ENCODE measurements at places on chromosomes 7 and 10.

GRCh38 chr7:142876991-142877910 is 8.3 kb downstream of the TRPV6 start:
- no peak for DNase-seq

DNA sequence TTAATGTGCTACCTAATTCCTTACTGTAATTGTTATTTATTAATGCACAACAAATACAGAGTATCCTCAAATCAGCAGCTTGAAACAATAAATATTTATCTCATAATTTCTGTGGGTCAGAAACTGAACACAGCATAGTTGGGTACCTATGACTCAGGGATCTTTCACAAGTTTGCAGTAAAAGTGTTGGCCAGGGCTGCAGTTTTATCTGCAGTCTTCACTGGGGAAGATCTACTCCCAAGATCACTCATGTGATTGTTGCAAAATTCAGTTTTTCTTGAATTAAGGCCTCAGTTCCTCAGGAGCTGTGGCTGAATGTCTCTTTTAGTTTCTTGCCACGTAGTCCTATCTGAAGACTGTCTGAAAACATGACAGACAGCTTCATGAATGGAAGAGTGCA is 237.8 kb downstream of the ZWINT start:
- no peak for DNase-seq

DNA sequence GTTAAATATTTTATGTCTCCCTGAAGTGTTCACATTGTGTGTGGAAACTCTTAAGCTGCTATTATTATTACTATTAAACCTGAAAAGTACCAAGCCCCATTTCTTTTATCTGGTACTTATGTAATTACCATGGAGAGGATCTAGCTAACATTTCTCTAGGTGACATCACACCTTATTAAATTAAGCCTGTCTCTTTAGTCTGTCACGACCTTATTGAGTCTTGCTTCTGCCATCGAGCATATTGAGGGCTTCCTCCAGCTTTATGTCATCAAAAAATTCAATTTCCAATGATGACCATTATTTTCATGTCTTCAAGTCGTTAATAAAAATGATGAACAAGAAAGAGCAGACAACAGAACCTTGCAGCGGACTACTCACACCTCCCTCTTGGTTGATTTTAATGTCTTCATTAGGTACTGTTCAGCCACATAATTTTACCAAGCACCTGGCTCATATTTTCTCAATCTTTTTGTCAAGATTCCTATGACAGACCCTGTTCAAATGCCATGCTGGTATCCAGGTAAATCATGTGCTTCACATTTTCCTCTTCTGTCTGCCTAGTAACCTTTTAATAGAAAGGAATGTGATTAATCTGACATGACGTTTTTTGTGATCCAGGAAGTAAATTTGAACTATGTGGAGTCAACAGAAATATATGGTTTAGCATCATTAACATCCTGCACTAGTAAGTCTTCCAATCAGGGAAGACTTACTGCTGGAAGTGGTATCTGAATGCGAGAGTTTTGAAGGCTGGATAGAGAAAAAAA is 556.7 kb downstream of the SORCS3 start:
- no peak for DNase-seq

DNA sequence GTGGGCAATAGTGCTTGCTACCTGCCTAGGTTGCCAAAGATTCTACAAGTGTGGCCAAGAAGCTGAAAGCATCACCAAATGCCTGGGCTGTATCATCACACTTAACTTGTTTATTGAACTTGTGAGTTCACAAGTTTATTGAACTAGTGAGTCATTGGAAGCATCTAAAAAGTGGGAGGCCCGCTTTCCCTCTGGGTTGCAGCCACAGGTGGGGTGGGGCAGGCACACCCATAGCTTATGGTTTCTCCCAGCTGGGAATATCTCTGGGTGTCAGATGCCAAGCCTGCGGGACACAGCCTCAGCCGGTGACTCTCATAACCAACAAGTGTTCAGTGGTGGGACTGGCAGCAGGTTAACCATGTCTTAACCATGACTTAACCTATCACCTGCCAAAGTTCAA is 145.9 kb upstream of the FAM13C start:
- no peak for DNase-seq

- peak; percentile 74 for DNase-seq
Measured at GRCh38 chr10:87935290-87936141, 72.1 kb downstream of the PTEN start.

DNA sequence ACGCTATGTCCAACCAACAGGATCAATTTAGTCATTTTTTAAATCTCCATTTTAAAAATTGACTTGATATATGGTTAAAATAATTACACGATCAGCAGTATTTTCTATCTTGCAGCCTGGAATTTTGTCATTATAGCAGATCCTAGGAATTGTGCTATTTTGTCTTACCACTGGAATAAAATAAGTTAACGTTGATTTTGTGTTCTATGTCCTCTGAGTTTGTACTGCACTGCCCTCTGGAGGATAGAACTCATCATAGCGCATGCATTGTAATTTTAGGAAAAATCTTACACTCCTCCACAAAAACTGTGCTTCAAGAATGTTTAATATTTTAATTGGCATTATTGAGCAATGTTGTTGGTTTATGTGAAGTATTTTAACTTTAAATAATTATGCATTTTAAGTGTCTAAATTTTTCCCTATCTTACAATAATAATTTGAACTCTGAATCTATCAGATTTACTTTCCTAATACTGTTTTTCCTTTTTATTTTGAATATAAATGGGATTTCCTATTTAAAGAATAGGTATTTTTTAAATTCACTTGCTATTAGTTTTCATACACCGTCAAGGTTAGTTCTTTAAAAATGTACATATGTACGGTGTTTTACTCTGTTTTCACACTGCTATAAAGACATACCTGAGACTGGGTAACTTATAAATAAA is 220.1 kb downstream of the PPP1R3A start:
- DNase-seq: peak; percentile 26

- DNase-seq: no peak
Measured at GRCh38 chr10:71747551-71748523, 25.5 kb downstream of the VSIR start.

DNA sequence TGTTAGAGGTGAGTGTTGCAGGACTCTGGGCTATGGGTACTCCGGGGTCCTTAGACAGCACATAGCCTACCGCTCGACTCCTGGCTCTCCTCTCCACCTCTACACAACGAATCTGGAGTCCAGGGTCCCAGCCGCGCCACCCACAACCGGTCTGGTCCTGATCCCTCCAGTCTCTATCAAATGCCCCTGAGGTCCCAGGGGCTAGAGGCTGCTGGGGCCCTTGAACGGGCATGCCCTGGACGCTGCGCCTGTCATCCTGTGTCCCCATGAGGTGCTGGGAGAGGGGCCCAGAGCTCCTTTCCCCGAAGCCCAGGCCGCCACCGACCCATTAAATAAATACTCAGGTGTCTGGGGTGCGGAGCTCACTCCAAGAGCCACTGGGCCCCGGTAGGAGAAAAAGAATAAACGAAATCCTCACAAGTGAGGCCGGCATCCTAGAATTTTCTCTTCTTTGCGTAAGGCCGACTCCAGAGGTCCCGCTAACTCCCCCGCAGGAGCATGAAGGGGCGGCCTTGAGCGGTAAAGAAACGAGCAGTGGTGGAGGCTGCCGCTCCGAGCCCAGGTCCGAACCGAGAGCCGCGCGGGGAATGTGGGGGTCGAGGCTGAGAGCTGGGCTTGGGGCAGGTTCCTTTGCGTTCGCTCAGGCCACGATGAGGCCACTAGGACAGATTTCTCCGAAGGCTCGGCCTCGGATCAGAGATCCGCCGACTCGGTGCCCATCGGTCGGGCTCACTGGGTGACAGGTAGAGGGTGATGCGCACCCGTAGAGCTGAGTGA is 166.7 kb downstream of the NRF1 start:
- DNase-seq: no peak

DNA sequence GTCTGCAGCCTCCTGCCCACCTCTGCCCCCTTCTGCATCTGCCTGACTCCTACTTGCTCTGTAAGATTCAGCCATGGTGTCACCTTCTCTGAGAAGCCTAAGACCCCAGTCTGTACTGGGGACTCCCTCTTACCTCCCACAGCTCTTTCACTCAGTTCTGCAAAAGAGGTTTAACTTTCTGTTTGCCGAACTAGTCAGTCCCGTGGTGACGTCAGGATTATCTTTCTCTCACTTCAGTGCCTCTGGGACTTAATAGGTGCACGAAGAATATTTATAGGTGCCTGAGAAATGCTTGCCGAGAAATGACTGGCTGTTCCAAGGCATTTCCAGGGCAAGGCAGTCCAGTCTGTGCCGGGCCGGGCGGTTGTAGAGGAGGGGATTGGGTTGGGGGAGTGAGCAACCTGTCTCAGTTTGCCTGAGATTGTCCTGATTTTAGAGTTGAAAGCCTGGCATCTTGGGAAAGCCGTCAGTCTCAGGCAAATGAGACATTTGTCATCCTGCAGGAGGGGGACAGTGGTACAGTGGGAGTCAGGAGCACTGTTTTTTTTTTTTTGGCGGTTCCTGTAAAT is 227.5 kb upstream of the NPVF start:
- no peak for DNase-seq

DNA sequence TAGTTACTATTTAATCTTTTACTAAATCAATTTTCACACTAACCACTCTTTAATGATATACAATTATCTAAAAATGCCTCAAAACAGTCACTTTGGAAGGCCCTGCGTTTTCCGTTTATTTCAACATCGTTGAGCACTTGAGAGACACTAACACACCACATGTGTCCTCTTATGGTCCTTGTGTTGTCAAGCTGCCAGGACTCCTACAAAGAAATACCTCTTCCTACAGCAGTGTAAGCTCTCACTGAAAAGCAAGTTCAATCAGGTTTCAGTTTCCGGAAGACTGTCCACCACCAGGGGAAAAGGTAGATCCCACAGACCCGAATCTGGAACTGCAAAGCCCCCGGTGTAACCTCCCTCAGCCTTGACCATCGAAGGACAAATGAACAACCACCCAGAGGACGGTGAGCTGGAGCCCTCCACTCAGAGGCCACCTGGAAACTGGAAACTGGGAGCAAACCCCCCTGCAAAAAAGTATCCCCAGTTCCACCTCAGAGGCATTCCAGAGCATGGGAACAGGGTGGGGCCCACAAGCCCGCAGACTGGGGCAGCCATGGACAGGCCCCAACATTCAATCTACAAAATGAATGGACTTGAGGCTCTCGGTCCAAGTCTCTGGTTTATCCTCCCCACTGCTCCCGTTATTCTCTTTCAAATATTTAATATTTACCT is 37.6 kb downstream of the KCNH2 start:
- no peak for DNase-seq

GRCh38 chr10:88032566-88032965 is 169.1 kb downstream of the PTEN start:
- no peak for DNase-seq

GRCh38 chr7:47478017-47478344 is 103.9 kb downstream of the TNS3 start:
- DNase-seq: peak; percentile 63

DNA sequence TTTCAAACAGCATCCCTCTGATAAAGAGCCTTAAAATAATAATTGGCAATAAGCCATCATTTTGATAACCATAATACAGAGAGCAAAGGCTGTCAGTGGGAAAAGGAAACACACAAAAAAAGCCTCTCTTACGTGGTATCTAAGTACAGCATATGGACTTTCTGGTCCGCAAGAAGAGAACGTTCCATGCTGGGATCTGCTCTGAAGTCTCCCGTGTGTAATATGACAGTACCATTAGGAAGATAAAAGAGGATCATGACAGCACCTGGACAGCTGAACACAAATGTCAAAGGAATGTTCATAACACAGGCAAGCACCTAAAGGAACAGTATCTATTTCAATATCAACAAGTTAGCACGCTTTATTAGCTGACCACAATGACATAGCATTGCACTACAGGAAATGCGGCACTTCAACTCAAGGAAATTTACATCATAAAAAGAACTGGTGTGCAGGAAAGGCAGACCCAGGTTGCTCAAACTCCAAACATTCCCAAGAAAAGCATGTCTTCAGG is 9.9 kb downstream of the DCLRE1A start:
- DNase-seq: no peak

Measured in inflammatory macrophage treated with lipopolysaccharide for 1 hour (primary cell).